ENCODE measurements at places on chromosomes 12 and 14. TPM values are rescaled to one million over a fixed set of nuclear protein-coding genes. Genes with fewer than 3 reads are reported as not detected.

GRCh38 chr14:99244367-99244901 lies 27.6 kb downstream of the BCL11B start:
- H3K4me3 ChIP-seq: peak overlapping the region; percentile 73
- DNase-seq: no peak
- H3K4me1 ChIP-seq: peaks cover 85% of the 10 kb centered on the region
- peak overlapping the region; percentile 97 for H3K27ac ChIP-seq

DNA sequence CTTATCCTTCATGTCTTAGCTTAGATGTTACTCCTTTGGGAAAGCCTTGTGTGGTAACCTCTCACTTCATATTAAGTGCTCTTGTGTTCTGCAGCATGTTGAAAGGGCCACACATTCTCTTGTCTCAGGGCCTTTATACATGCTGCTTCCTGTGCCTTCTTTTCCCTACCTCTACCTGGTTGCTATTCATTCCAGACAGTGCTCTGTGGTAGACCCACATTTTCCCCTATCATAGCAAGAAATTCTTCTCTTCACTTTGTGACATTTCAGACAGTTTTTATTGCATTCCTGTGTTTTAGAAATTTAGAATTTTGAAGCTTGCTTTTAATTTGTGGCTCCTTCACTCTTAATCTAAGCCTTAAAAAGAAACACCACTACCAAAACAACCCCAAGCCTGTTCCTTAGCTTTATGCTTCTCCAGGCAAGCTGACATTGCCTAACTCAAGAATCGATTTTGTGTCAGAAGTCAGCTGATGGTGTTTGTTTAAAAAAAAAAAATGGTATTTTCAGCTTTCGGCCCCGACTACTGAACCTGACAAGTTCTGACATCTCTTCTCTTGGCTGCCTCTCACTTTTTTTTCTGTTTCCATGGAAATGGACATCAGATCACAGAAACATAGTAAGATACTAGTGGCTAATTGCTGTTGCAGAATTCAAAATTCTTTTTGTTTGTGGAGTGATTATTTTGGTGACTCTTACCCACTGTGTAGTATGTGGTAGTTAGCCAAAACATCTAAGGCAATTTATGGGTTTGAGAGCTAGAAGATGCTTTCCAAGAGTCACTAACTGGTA lies 156.3 kb downstream of the NUBPL start:
- DNase-seq: no peak
- H3K36me3 ChIP-seq: peaks cover 3% of the 10 kb centered on the region
- H3K4me1 ChIP-seq: peaks cover 18% of the 10 kb centered on the region
- H3K4me3 ChIP-seq: no peak overlapping the region
- no peaks in the 10 kb centered on the region for H3K27me3 ChIP-seq

GRCh38 chr12:79413796-79414195 lies 277.0 kb downstream of the PAWR start:
- no peaks in the 10 kb centered on the region for H3K36me3 ChIP-seq
- H3K27me3 ChIP-seq: no peaks in the 10 kb centered on the region
- peak overlapping the region; percentile 14 for H3K27ac ChIP-seq
- no peak for DNase-seq

- peaks cover 23% of the 10 kb centered on the region for H3K27me3 ChIP-seq
- no peak for DNase-seq
- no peaks in the 10 kb centered on the region for H3K36me3 ChIP-seq
Measured at GRCh38 chr14:100715332-100715731, 11.4 kb upstream of the DLK1 start.

DNA sequence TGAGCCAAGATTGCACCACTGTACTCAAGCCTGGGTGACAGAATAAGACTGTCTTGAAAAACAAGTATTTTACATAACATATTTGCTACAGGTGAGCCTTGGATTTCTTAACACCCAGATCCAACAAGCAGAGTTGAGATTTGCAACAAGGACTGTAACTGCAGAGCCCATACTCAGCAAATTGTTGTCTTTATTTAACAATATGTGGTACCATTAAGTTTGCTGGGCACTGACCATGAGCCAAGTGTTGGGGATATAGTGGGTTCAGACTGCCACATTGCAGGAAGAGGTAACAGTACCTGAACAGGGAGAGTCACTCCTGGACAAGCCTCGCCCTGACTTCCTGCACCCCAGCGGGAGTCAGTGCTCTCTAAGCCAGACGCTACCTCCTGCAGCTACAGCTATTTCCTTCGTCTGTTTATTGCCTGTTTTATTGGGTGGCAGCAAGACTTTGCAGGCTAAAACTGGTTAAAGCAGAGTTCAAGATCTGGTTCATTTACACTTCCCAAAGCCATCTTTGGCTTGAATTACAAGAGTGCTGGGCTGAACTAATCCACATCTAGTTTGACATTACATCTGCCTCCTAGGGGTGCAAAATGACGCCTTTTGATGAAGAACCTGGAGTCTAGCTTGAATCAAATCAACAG lies 12.5 kb downstream of the AHSA1 start:
- peaks cover 31% of the 10 kb centered on the region for H3K4me1 ChIP-seq
- H3K27ac ChIP-seq: peak overlapping the region; percentile 62
- no peak overlapping the region for H3K4me3 ChIP-seq
- peaks cover 35% of the 10 kb centered on the region for H3K36me3 ChIP-seq

GRCh38 chr12:101925361-101925760 lies 48.0 kb downstream of the DRAM1 start:
- no peak overlapping the region for H3K27ac ChIP-seq
- H3K36me3 ChIP-seq: no peaks in the 10 kb centered on the region
- H3K4me3 ChIP-seq: no peak overlapping the region
- DNase-seq: no peak
- no peaks in the 10 kb centered on the region for H3K27me3 ChIP-seq

- no peaks in the 10 kb centered on the region for H3K27me3 ChIP-seq
- no peak for DNase-seq
- no peak overlapping the region for H3K4me3 ChIP-seq
- H3K27ac ChIP-seq: no peak overlapping the region
- peaks cover 10% of the 10 kb centered on the region for H3K4me1 ChIP-seq
- H3K36me3 ChIP-seq: peaks cover 29% of the 10 kb centered on the region
Measured at GRCh38 chr12:33012226-33012625, 115.6 kb upstream of the PKP2 start.

DNA sequence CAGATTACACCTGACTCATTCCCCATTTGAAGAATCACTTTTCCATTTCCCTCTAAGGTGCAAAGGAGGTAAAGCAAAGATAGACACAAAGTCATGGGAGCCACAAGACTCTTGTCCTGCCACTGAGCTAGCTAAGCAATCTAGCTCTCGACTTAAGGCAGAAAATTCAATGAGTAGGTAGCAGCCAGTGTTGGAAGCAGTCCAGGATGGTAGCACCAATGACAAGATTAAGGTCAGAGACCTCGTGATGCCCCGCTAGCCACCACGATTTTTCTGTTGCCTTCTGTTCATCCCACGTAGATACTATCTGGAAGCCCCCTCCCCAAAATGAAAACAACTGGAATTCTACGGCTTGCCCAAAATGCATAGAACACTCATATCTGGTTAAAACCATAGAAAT lies 1.4 kb downstream of the VAMP1 start:
- no peak overlapping the region for H3K27ac ChIP-seq
- peaks cover 16% of the 10 kb centered on the region for H3K27me3 ChIP-seq
- peak; percentile 0 for DNase-seq

DNA sequence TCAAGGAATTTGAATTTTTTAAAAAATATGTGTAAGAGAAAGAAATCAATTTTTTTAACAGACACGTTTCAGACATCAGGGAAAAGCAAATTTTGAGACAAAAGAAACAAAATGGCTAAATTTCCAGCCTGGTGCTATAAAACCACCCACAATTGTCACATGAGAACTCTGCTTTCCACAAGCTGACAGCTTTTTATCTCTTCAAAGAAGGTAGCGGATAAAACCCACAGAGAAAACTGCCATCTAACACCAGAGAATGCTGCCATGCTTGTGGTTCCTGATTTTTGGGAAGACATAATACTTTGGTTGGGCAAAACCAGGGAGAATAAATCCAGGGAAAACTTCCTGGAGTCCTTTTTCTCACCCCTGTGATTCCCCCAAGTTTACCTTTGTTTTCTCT lies 10.3 kb upstream of the ITPR2 start:
- H3K4me1 ChIP-seq: no peaks in the 10 kb centered on the region
- no peak overlapping the region for H3K27ac ChIP-seq
- no peak overlapping the region for H3K4me3 ChIP-seq
- H3K36me3 ChIP-seq: peaks cover 14% of the 10 kb centered on the region

TBX5 gene
- 0.21 TPM for total RNA-seq

ARHGAP9 gene
- 3.9 TPM for total RNA-seq

DCN gene
- total RNA-seq: 2.0 TPM

DAO gene
- total RNA-seq: 0.17 TPM
